Neural crest cell (in vitro differentiated cells): ENCODE measurements at places on chromosomes 6 and 20.

DNA sequence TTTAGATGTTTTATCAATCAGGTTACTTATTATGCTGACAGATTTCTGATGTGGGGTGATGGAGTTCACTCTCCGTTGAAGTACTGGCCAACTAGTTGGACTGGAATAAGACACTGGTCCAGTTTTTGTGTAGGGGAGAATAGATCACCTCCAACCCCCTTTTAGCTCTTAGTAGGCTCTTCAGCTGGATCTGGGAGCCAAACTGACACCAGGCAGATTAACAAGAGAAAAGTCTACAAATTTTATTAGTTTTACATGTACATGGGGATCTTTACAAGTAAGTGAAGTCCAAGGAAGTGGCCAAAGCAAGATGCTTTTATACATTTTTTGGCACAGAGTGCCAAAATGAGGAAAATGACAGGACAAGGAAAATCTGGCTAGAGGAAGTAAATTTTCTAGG, 107.1 kb downstream of the UBE3D start:
- no peak for DNase-seq

- no peak for DNase-seq
Measured at GRCh38 chr20:51666126-51666525, 102.1 kb downstream of the ATP9A start.

DNA sequence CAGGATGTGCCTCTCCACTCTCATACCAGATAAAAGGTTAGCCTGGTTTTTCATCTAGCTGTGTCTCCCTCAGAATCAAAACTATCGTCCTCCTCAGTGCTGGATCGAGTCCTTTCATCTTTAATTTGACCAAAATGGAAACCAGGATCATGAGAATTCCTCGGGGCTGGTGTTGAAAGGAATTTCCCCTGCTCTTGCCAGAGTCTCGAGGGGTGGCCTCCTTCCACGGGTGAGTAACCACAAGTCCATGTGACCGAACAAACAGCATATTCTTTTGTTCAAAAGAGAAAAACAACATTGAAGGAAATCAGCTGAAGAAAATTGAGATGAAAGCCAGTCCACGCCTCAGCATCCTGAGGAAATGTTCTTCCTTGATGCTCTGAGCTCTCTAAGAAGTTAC, 165.9 kb upstream of the CDYL start:
- no peak for DNase-seq

DNA sequence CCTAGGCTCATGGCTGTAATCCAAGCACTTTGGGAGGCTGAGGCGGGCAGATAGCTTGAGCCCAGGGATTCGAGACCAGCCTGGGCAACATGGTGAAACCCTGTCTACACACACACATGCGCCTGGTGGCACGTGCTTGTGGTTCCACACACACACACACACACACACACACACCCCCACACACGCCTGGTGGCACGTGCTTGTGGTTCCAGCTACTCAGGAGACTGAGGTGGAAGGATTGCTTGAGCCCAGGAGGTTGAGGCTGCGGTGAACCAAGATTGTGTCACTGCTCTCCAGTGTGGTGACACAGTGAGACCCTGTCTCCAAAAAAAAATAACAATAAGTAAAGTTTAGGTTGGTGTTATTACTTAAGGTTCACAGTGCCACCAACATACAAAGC, 165.8 kb downstream of the ZFAND3 start:
- no peak for DNase-seq

DNA sequence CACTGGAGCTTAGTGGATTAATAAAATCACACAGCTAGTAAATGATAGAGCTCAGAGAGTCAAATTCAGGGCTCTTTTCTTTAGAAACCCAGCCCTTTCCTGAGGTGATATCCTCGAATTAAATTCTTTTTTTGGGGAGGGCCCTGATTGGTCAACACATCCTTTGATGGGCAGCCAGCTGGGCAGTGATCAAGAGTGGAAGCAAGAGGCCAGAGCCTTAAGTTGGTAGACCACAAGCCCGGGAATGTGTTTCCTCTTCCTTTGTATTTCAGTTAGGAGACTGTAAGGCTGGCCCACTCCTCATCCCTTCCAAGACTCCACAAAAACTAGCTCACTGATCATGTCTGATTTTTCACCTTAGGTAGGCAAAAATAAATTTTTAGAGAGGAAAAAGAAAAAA, 640.5 kb downstream of the DHX35 start:
- no peak for DNase-seq

GRCh38 chr6:30111266-30111856, 1.5 kb downstream of the TRIM31 start:
- no peak for DNase-seq

DNA sequence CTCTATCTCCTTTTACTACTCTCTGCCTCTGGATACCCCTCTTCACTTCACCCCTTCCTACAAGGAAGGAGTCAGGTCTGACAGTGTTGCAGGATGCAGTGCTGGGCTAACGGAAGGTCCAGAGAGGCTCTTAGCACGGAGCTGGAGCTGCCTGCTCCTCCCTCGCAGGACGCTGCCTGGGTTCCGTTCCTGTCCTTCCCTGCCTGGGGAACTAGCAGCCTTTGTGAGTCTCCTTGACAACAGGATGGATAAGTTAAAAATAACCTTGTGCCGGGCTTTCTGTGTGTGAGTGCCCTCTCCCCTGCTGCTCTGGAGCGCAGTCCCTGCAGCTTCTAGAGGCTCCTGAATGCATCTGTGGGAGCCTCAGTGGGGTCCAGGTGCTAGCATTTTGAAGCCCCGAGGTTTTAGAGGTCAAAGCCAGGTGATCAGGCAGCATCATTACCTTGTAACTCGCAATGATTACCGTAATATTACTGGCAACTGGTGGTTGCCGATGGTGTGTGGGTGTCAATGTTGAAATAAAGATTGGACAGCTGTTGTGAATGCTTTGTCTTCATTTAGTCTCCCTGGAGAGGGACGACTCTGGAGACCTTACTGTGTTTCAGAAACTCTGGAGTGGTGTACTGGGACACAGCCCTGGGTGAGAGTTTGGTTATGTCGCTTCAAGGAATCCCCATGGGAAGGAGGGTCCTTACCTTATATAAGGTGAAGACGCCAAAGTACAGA, 44.4 kb downstream of the CDS2 start:
- no peak for DNase-seq

- DNase-seq = no peak
Measured at GRCh38 chr20:44287272-44288097, 23.5 kb downstream of the FITM2 start.

DNA sequence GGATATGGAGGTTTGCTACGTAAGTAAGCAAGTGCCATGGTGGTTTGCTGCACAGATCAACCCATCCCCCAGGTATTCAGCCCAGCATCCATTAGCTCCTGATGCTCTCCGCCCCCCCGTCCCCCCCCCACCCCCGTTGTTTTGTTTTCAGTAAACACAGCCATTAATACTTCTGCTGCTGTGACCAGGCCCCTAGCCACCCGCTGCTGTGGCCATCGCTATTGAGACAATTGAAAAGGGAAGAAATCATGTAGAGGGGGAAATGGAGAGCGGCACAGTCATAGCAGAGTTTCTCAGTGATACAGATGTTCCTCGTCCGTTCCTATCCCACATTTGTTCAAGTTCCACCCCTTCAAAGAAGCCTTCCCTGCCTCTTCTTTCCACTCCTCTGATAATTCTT, 24.9 kb downstream of the SLC35D3 start:
- DNase-seq = no peak

- no peak for DNase-seq
Measured at GRCh38 chr6:26304213-26304796, 60.7 kb upstream of the BTN3A2 start.

- DNase-seq = no peak
Measured at GRCh38 chr20:60794674-60795073, 457.4 kb upstream of the CDH4 start.

GRCh38 chr6:4185419-4185818, 50.0 kb upstream of the ECI2 start:
- no peak for DNase-seq

DNA sequence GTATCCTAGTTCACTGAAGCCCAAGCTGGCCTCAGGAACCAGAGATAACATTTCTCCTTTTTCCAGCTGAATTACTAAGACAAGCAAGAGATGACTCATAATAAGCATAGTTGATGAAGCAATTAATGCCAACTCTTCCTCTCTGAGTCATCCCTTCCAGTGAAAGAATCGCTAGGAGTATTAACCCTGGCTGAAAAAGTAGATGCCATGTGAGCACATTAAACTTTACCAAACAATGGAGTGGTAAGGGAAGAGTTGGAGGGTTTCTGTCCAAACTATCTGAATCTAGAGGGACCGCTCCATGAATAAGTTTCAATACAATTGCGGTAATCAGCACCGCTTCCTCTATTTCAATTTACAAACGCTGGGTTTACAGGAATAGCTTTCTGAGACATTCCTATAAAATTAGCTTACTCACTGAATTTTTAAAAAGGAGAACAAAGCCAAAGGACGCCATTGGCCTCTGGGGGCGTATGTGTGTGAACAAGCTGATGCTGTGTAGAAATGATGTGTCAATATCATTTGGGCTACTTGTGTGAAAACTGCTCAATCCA, 48.3 kb downstream of the ATXN1 start:
- DNase-seq = no peak

- DNase-seq = no peak
Measured at GRCh38 chr6:47144306-47144705, 102.2 kb upstream of the ADGRF1 start.

DNA sequence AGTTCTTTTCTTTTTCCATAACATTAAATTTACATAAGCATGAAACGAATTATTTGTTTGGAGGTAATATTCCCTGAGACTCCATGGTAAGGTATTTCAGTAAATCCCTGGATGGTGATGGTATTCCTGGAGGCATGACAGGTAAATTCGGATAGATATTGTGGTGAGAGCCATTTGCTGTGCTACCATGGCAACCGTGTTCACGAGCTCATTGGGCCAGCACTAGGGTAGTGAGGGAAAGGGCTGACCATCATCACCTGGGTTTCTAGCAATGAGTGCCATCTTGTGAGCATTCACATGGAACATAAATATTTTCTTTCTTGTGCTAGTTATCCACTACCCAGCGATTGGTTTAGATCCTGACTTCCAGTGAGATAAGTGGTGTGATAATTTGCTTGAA, 51.9 kb upstream of the GNRH2 start:
- DNase-seq = no peak

GRCh38 chr20:34705008-34705396, 858 bp downstream of the TP53INP2 start:
- DNase-seq = no peak

- no peak for DNase-seq
Measured at GRCh38 chr6:40331545-40331944, 255.6 kb downstream of the LRFN2 start.

DNA sequence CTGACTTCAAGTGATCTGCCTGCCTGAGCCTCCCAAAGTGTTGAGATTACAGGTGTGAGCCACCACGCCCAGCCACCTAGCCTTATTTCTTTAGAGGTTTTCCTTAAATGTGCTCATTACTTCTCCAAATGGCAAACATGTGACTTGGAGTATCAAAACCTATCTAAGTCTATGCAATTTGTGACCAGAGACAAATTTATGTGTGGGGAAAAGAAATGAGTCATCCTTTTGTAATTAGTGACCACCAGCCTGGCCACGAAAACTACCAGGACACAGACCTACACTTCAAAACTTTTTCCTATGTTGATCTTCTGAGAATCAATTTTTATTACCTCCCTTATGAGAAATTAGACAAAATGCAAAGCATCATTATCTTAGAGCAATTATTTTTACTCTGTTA, 64.6 kb upstream of the OGFRL1 start:
- DNase-seq = no peak

DNA sequence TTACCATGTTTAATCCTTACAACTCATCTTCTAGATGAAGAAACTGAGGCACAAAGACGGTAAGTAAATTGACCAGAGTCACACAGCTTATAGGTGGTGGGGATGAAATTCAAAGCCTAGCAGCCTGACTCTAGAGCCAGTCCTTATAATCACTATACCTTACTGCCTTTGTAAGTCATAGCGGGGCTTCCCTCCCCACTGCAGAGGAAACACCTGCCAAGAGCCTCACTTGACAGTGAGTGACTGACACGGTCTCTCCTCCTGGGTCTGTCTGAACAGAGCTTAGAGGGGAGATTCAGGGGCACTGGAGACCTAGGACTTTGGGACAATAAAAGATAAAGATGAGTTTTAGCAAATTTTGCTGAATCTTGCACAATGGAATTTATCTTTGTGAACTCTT, 12.8 kb downstream of the SUN5 start:
- no peak for DNase-seq

- DNase-seq = no peak
Measured at GRCh38 chr6:141946502-141946901, 186.2 kb upstream of the GJE1 start.

DNA sequence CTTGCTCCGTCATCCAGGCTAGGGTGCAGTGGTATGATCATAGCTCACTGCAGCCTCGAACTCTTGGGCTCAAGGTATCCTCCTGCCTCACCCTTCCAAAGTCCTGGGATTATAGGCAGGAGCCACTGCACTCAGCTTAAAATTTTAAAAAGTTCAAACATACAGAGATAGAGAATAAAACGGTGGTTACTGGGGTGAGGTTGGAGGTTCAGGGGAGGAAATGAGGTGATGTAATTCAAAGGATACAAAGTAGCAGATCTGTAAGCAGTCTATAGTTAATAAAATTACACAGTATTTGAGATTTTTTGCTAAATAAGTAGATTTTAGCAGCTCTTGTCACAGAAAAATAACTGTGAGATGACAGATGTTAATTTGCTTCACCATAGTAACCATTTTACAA, 7.5 kb upstream of the AFG1L start:
- no peak for DNase-seq

GRCh38 chr6:20479526-20479925, 54.7 kb upstream of the CDKAL1 start:
- no peak for DNase-seq

DNA sequence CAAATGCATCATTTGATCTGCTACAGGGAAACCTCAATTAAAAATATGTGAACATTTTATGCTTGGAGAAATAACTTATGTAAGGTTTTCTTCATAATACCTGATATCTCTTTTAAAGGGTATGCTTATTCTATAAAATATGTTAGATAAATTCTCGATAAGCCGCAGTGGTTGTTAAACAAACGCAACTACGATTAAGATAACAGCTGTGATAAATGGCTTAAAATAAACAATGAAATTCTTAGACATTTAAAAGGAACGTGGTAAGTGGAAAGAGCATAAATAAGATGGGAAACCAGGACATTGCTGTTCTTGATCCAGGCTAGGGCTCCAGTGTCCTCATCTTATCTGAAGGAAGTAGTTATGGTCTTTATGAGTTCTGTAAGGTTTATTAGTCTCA, 415.9 kb downstream of the CD83 start:
- DNase-seq = no peak

- DNase-seq = peak; percentile 58
Measured at GRCh38 chr6:37029249-37029971, 24.0 kb downstream of the FGD2 start.

- DNase-seq = no peak
Measured at GRCh38 chr6:39375405-39375804, 52.9 kb upstream of the KCNK16 start.
